Iris pigment epithelial cell (primary cell): ENCODE measurements at places on chromosomes 11 and 22.

GRCh38 chr11:12121517-12121916 lies 11.1 kb downstream of the MICAL2 start:
- DNase-seq = no peak

GRCh38 chr11:76856571-76856970 lies 4.1 kb upstream of the ACER3 start:
- no peak for DNase-seq

DNA sequence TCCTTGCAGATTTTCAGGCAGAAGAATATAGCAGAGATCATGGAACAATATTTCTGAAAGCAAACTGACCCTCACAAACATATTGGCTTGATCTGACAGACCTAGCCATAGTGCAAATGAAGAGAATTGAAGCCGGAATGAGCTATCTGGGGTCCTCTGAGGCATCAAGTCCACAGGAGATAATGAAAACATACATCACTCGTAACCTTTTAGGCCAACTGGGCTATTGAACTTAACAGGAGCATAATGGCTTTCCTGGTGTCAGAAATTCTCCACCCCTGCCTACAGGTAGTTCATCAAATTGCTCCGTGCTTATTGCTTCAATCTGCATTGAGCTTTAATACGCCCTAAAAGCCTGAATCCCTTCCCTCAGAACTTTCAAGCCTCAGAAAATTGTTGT lies 1414.6 kb upstream of the TENM4 start:
- DNase-seq = no peak

DNA sequence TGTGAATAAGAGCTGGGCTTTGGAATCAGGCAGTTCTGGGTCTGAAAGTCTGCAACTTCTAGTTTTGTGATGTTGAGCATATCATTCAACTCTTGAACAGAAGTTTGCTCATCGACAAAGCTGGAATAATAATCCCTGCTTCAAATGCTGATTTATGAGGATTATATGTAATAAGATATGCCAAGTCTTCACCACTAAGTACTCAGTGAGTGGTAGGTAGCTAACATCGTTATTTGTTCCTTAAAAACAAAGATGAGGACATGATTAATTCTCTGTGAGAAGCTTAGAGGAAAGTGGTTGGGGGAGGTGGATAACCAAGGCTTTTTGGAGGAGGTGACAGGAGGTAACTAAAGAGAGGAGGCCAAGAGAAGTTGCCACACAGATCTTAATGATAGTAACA lies 96.5 kb downstream of the ME3 start:
- DNase-seq = no peak

DNA sequence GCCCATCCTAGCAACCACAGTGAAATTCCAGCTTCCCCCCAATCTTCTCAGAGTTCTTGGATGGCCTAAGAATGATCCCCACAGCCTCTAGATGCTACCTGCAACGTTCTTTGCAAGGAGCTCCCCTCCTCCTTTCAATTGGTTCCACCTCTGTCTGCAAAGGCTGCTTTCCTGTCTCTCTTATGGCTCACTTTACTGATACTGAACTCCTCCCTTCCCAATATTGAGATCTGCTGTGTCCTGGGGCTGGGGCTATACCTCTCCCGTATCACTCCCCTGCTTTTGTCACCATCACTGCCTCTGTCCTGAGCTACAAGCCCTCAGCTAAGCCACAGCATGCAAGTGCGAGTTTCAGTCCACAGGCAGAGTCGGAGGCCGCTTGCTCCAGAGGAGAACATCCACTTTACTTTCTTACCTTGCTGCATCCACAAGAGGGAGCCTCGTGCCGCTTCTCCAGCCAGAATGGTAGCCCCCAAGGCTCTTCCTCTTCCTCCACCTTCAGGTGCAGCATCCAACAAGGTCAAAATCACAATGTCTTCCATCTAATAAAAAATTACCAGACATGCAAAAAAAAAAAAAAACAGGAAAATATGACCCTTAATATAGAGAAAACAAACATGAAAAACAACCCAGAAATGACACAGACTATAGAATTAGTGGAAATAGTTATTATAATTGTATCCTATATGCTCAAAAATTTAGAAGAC lies 48.6 kb upstream of the TMEM45B start:
- peak; percentile 44 for DNase-seq

GRCh38 chr22:42842658-42843370 lies 14.3 kb downstream of the ARFGAP3 start:
- peak; percentile 52 for DNase-seq

DNA sequence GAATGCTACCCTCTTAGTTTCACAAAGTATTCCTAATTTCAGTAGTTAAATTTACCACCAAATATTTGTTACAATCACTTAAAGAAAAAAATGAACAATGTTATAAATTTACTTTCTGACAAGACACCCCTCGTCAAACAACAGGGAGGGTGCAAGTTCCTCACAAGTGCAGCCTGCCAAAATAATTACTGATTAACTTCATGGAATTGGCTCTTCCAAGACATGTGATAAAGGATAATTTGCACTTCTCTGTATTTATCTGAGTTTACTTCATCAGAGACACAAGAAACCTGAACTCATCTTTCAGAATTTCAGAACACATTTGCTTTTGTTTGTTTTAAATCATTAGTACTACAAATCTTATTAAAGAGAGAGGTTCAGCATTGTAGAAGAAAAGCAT lies 66.5 kb downstream of the LARGE2 start:
- DNase-seq = no peak

DNA sequence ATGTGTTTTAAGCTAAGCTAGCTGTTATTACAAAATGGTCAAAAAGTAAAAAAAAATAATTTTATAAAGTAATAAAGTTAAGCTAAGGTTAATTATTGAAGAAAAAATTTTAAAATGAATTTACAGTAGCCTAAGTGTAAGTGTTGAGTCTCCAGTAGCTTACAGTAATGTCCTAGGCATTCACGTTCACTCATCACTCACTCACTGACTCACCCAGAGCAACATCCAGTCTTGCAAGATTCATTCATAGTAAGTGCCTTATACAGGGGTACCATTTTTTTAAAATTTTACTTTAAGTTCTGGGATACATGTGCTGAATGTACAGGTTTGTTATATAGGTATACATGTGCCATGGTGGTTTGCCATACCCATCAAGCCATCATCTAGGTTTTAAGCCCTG lies 11.6 kb upstream of the OOSP4B start:
- DNase-seq = peak; percentile 3

GRCh38 chr11:40754297-40754696 lies 705.2 kb downstream of the LRRC4C start:
- no peak for DNase-seq

DNA sequence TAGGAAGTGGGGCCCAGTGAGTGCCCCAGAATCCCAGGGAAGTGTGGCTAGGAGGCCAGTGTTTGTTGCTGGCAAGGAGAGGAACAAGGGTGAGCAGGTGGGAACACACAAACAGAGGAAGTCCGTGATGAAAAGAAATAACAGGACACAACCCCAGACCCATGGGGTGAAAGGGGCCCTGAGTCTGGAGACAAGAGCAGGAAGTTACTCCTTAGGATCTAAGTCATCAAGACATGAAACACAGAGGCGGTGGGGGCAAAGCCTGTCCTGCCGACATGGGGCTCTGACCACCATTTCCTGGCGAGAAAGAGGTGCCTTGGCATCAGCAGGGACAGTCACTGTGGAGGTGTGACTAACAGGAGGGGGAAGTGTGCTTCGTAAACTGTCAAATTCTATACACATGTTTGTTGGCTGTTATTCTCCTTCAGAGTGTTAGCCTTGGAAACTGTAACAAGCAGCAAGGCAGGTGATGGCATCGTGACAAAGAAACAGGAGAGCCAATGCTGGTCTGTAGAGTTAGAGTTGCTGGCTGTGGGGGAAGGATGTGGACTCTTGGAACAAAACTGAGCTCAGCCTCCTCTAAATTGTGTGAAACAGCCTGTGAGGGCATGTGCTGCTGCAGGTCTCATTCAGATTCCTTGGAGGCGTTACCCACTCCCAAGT lies 21.7 kb downstream of the CHST1 start:
- no peak for DNase-seq

DNA sequence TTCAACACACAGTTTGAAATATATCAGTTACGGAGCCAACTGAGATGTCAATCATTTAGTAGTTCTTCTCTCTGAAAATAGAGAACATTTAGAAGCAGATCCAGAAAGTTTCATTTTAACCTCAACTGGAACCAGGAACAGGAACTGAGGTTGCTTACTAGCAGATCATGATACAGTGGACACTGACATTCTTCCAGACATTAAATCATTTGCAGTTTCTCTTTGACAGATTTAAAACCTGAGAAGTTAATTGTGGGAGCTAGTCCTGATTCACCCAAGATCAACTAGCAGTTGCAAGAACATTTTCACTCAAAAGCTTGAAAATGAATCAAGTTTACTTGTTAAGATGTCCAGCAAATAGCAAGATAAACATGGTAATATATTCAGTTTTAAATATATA lies 135.4 kb downstream of the SLC17A6 start:
- DNase-seq = no peak

GRCh38 chr11:26930518-26931247 lies 63.2 kb upstream of the FIBIN start:
- peak; percentile 94 for DNase-seq

DNA sequence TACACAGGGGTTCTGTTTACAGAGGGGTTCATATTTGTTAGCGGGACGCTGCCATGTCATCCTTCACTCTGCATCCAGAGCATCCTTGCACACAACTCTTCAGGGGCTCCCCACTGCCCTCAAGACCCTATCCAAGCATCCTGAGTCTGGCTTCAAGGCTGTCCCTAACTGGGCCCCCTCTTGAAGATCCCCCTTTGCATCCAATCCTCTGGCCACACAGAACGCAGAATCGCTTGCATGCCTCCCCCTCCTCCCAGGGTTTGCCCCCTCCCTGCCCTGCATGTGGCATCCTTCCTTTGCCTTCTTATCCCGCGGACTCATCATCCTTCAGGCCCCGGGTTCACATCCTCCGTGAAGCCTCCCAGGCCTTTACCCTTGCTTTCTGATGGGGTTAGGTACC lies 18.6 kb downstream of the C1QTNF6 start:
- no peak for DNase-seq

GRCh38 chr11:3866206-3866605 lies 10.7 kb downstream of the STIM1 start:
- DNase-seq = peak; percentile 35

DNA sequence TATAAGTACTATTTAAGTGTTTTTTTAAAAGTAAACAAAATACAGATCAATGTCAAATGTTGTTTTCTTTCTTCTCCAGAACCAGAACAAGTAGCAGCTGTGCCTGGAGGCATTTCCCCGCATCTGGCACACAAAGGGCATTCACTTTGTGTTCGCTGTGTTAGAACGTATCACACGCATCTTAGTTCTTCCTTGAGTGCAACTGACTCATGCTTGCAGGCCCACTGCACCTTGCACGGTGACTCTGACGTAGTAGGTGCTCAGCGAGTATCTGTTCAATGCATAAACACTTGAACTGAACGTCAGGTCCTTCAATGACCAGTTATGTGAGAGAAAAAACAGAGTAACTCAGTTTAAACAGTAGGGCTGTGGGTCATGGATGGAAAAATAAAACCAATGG lies 3.5 kb downstream of the IFT27 start:
- DNase-seq = no peak

GRCh38 chr22:41943661-41944209 lies 3.2 kb downstream of the CENPM start:
- DNase-seq = peak; percentile 28

GRCh38 chr11:76236092-76236999 lies 30.0 kb upstream of the WNT11 start:
- peak; percentile 47 for DNase-seq

DNA sequence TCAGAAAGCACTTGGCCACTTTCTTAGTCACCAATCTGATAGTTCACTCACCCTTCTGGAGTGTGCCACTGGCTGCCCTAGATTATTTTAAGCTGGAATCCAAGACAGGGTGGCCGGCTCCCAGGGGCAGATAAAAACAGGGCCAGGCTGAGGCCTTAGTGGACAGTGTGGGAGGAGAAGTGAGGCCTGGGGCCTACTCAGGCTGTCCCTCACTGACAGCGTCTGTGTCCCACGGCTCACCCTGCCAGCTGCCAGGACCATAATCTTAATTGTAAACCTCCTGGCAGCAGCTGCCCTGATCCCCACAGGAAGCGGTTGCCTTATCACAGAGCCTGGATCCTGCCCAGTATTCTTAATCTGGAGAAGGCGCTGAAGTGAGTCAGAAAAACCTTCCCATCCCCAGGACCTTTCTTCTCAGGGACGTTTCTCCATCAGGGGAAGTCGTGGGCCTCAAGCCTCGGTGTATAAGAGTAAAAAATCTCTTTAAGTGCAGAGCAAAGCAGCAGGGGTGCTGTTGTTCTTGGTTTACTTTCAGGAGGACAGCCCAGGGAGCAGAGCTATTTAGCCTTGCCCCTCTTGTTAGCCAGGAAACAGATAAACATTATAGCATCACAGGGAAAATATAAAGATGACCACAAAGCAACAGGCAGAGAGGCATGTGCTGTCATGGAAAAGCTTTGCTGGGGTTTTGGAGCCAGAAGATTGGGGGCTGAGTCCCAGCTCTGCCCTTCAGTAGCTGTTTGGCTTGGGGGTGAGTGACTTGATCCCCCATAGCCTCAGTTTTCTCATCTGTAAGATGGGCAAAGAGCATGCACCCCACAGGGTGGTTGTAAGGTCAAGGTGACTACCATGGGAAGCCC lies 39.6 kb downstream of the TSPAN18 start:
- DNase-seq = peak; percentile 83

DNA sequence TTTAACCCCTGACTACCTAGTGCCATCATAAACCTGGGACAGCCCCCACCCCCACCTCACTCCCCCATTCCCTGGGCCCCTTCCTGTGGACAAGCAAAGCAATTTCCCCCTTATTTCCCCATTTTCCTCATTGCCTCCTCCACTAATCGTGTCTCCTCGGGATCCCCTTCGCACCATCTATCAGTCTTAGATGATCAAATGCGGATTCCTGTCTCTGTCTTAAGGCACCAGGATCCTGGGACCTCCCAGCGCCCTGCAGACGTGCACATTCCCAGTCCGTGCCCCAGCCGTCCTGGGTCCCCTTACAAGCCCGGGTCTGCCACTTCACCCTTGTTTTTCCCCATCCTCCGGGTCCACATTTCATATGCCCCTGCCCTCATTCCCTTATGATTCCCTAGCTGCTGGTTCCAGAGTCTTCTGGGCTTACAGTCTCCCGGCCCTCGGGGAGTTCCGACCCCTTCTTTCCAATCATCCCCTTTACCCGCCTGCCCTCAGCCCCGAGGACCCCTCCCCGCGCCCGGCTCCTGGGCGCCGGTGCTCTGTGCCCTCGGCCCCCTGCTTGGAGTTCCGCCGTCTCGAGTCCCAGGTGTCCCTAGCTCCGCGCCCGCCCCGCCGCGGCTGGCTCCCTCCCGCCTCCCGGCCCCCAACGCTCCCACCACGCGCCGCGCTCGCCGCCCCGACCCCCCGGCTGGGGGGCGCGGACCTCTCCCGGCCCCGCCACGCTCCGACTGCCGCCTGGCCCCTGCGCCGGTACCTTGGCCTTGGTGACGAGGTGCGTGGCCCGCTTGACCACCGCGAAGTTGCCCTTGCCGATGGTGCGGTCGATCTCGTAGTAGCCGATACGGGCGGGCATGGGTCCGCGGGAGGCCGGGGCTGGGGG lies 599 bp downstream of the SIK3 start:
- DNase-seq = no peak

GRCh38 chr11:29251738-29252137 lies 765.1 kb downstream of the KCNA4 start:
- DNase-seq = no peak
